Spinal cord (tissue), 10 donors: ENCODE measurements at places on chromosomes 11 and 22. TPM values are rescaled to one million over a fixed set of nuclear protein-coding genes. Genes with fewer than 3 reads are reported as not detected.
A peak's percentile ranks its signal among the peaks of the same experiment; 100 is the strongest.

AIFM3 gene
- total RNA-seq: 29.4 TPM

- DNase-seq: no peak
- no peaks in the 10 kb centered on the region for H3K4me1 ChIP-seq
- no peak overlapping the region for H3K27ac ChIP-seq
- H3K36me3 ChIP-seq: no peaks in the 10 kb centered on the region
- no peaks in the 10 kb centered on the region for H3K27me3 ChIP-seq
- H3K4me3 ChIP-seq: peak overlapping the region; percentile 26
Measured at GRCh38 chr11:109945626-109946321, 147.4 kb upstream of the ZC3H12C start.

OSBPL5 gene
- total RNA-seq: 30.6 TPM

DNA sequence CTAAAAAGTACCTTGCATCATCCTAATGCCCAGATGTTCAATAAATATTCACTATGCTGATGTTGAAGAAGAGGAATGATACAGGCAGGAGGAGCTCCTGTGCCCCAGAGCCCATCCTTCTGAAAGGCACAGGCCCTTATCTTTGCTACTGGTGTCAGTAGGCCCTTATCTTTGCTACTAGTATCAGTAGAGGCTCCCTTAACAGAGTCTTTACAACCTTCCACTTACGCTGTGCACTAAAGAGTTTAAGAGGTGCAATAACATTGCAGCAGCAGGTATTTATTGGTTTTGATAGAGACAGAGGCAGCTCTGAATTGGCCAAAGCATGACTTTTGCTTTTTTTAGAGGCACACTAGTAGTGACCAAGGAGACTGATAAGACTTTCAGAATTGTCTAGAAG, 174.4 kb downstream of the TENM4 start:
- H3K27ac ChIP-seq: no peak overlapping the region
- H3K4me1 ChIP-seq: peaks cover 24% of the 10 kb centered on the region
- H3K27me3 ChIP-seq: no peaks in the 10 kb centered on the region
- DNase-seq: no peak

SCN4B gene
- 12.5 TPM for total RNA-seq

DNA sequence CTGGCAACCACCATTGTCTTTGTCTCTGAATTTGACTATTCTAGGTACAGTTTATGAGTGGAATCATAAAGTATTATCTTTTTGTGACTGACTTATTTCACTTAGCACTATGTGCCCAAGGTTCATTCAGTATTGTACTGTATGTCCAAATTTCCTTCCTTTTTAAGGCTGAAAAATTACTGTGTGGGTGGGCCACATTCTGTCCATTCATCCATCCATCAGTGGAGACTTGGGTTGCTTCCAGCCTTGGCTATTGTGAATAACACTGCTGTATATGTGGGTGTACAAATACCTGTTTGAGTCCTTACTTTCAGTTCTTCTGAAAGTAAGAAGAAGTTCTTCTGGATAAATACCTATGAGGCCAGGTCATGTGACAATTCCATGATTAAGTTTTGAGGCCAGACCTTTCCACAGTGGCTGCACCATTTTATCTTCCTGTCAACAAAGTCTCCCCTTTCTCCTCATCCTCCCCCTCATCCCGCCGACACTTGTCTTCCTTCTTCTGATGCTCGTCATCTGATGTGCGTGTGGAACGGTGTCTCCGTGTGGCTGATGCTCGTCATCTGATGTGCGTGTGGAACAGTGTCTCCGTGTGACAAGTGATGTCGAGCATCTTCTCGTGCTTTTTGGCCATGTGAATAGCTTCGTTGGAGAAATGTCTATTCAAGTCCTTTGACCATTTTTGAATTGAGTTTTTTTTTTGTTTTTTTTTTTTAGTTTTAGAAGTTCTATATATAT, 49.5 kb downstream of the SBF1 start:
- no peaks in the 10 kb centered on the region for H3K4me1 ChIP-seq
- H3K36me3 ChIP-seq: peaks cover 64% of the 10 kb centered on the region
- no peaks in the 10 kb centered on the region for H3K27me3 ChIP-seq
- H3K4me3 ChIP-seq: no peak overlapping the region
- no peak for DNase-seq

GRCh38 chr22:17914474-17914873, 109.9 kb downstream of the MICAL3 start:
- H3K4me1 ChIP-seq: peaks cover 62% of the 10 kb centered on the region
- H3K27me3 ChIP-seq: no peaks in the 10 kb centered on the region
- no peak overlapping the region for H3K4me3 ChIP-seq

- peak overlapping the region; percentile 66 for H3K4me3 ChIP-seq
- H3K27me3 ChIP-seq: no peaks in the 10 kb centered on the region
Measured at GRCh38 chr22:28442711-28443525, 236.7 kb downstream of the TTC28 start.

- H3K36me3 ChIP-seq: no peaks in the 10 kb centered on the region
- DNase-seq: peak; percentile 44
- H3K4me3 ChIP-seq: no peak overlapping the region
Measured at GRCh38 chr11:31882951-31883392, 71.8 kb upstream of the PAX6 start.

GRCh38 chr22:41504397-41504796, 35.5 kb downstream of the ACO2 start:
- peaks cover 34% of the 10 kb centered on the region for H3K4me1 ChIP-seq
- DNase-seq: no peak
- no peak overlapping the region for H3K4me3 ChIP-seq
- no peak overlapping the region for H3K27ac ChIP-seq

- peaks cover 10% of the 10 kb centered on the region for H3K4me1 ChIP-seq
- DNase-seq: no peak
- no peaks in the 10 kb centered on the region for H3K36me3 ChIP-seq
- H3K4me3 ChIP-seq: no peak overlapping the region
- no peaks in the 10 kb centered on the region for H3K27me3 ChIP-seq
Measured at GRCh38 chr11:11592146-11592684, 29.6 kb downstream of the GALNT18 start.

GRCh38 chr11:16925561-16926065, 88.6 kb downstream of the PLEKHA7 start:
- peak overlapping the region; percentile 47 for H3K4me3 ChIP-seq
- peaks cover 31% of the 10 kb centered on the region for H3K27me3 ChIP-seq
- no peak for DNase-seq

DNA sequence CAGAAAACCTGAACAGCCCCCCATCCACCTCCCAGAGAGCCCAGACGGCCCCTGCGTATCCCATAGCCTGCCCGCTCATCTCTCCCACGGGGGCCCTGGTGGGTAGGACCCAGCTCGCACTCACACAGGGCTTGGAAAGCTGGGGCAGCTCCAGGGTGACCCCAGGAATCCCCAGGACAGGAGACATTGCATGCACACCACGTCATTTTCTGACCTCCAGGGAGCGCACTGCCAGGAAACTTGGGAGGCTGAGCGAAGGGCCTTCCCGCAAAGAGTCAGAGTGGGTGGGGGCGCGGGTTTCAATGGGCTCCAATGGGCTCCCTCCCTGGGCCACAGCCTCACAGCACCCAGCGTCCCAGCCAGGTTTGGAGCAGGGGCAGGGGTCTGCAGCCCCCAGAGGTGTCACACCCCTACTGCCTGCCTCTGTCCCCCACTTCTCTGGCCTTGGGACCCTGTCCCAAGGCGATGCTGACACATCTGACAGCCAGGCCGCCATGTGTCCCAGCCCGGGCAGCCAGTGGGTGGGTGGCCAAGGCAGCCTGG, 8.2 kb upstream of the SYT8 start:
- peak overlapping the region; percentile 26 for H3K27ac ChIP-seq
- H3K36me3 ChIP-seq: no peaks in the 10 kb centered on the region
- peak; percentile 41 for DNase-seq
- H3K4me3 ChIP-seq: no peak overlapping the region

LDHAL6A gene
- 0.20 TPM for total RNA-seq

BID gene
- 24.7 TPM for total RNA-seq

RNF215 gene
- total RNA-seq: 16.0 TPM

DNA sequence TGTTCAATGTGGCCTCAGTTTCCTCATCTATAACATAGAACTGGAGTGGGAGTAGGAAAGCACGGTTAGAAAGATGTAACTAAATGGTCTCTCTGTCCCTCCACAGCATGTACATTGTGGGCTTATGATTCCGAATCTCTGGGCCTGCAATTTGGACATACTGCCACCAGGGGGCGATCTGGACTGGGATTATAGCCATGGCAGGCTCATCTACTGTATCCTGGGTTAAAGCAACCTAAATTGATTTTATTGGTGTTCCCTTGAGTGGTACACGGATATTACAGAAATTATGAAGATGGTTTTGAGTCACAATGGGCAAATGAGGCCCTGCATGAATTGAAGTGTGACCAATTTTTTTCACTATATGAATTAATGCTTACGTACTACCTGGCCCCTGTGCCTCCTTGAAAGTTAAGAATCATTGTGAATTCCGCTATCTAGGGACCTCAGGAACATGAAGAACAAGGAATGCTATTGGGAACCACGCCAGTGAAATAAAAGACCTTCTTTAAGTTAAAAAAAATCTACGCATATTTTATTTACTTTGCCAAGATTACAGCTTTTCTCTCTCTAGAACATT, 32.9 kb downstream of the TST start:
- no peaks in the 10 kb centered on the region for H3K27me3 ChIP-seq
- no peak overlapping the region for H3K4me3 ChIP-seq
- DNase-seq: no peak
- no peaks in the 10 kb centered on the region for H3K4me1 ChIP-seq
- no peaks in the 10 kb centered on the region for H3K36me3 ChIP-seq

DNA sequence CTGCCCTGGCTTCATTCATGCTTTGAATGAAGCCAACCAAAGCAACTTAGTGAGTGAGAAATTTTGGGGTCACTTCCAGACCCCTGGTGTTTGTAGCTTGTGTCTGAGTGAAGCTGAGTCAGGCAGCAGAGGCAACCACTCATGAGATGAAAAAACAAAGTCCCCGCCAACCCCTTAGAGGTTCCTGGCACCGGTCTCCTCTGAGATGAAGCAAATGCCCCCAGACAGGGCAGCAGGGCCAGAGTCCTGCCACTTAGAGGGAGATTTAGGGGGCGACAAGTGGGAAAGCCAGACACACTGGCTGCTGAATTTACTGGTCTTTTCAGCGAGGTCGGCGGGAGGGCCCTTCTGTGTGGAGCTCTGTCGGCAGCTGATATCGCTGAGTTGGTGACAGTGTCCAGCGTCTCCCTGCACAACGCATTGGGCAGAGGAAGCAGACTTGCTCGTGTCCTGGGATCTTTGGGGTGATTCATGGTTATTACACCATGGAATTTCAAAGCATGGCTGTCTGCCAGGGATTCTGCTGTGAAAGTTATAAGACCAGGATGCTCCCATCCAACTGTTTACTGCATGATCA, 482.6 kb downstream of the MIAT start:
- H3K27me3 ChIP-seq: peaks cover 5% of the 10 kb centered on the region
- H3K4me3 ChIP-seq: no peak overlapping the region
- DNase-seq: peak; percentile 64
- no peak overlapping the region for H3K27ac ChIP-seq

CDC42BPG gene
- 0.59 TPM for total RNA-seq

GRCh38 chr22:28373831-28374230, 305.8 kb downstream of the TTC28 start:
- DNase-seq: no peak
- H3K36me3 ChIP-seq: no peaks in the 10 kb centered on the region
- H3K27me3 ChIP-seq: no peaks in the 10 kb centered on the region
- H3K27ac ChIP-seq: no peak overlapping the region

GPR83 gene
- 7.1 TPM for total RNA-seq

OTOG gene
- under 0.01 TPM for total RNA-seq
